ENCODE measurements at places on chromosomes 13 and 19.

GRCh38 chr13:111251646-111252445, 68.6 kb upstream of the TEX29 start:
- no peak for DNase-seq

DNA sequence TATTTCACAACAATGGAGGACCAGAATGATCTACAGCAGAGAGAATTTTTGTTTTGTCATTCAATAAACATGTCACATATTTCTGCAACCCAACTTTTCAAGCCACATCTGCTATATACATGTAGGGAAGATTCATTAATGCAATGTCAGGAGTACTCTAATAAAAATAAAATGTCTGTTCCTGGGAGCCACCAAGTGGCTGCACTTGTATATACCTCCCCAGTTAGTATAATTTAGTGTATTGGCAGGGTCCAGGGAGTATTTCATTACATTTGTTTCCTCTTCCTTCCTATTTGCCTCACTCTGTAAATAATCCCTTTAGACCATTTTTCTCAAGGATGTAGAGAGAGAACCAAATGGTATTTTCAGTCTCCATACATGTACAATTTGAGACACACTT, 1169.0 kb downstream of the DIAPH3 start:
- DNase-seq: no peak

DNA sequence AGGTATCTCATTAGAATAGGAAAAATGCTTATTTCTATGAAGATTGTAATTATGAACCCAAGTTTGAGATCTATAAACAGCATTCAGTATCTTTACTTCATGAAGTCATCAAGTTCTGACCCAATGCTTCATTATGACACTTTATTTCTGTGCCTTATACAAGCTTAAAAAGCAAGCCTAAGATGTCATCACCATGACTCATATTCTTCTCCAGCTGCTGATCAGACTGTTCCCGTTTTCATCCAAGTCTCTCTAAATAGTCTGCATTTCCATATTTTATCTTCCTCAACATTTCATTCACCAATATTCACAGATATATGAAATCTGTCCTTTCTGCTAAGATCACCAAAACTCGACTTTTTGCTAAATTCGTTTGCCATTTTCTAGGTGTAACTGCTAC, 1247.2 kb upstream of the PRR20A start:
- no peak for DNase-seq

DNA sequence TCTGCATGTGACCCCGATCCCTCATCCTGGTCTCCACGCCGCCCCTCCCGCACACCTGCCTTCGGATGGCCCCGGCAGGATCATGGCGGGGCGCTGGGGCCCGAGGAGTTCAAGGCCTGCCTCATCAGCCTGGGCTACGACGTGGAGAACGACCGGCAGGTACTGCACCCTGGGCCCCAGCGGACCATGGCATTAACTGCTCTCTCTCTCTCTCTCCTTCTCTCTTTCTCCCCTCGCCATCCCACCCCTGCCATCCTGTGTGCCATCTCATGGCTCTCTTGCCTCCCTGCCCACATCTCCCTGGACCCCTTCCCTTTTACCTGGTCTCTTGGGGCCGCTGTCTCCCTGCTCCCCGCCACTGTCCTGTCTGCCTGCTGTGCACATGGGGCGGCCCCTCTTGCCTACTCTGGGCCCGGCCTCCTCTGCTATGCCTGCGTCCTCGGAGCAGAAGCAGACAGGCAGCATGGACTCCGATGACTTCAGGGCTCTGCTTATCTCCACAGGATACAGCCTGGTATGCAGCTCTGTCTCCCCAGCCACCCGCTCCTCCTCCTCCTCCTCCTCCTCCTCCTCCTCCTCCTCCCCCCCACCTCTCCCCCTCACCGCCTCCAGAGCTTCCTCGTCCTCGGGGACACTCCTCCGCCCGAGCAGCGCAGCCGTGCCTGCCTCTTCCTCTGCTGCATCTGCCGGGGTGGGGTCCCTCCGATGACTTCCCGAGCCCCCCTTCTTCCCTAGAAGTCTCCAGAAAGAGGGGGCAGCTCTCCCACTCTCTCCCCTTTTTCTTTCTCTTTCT, 16.2 kb downstream of the CAPN12 start:
- no peak for DNase-seq

DNA sequence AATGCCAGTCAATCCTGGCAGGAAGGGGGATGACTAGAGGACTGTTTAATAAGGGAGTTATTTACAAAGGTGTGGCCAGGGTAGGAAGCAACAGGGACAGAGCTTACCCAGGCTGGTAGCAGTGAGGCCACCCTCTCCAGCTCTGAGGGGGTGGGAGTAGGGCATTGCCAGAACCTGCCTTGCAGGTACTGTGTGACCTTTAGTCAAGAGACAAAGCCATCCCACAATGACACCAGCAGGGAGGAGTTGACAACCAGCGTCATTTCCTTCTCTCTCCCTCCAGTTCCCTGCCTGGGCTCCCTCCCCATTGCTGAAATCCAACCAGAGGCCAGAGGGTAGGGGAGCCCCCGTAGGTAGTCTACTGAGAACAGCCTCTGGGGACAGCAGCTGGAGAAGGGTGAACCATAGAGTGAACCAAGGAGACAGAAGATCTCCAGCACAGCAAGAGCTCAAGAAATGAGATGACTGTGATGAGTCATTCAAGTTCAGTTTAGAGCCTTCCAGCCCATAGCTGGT, 33.3 kb upstream of the SPATA13 start:
- DNase-seq: no peak

DNA sequence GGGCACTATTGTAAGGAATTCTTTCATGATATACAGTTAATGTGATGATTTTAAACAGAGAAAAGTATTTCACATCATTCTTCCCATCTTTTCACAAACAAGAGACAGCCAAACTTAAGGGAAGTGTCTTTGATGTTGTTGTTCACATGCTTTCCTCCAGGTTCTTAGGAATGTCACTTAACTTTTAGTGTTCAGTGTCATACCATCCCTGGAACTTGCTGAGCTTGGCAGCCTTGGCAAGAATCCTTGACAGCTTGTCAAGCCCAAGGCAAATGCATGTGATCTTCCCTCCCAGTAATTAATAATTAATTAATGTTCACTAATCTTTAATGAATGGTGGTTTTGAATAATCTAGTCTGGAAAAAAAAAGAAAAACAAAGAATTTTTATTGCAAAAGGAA, 727.9 kb upstream of the PRR20A start:
- no peak for DNase-seq

DNA sequence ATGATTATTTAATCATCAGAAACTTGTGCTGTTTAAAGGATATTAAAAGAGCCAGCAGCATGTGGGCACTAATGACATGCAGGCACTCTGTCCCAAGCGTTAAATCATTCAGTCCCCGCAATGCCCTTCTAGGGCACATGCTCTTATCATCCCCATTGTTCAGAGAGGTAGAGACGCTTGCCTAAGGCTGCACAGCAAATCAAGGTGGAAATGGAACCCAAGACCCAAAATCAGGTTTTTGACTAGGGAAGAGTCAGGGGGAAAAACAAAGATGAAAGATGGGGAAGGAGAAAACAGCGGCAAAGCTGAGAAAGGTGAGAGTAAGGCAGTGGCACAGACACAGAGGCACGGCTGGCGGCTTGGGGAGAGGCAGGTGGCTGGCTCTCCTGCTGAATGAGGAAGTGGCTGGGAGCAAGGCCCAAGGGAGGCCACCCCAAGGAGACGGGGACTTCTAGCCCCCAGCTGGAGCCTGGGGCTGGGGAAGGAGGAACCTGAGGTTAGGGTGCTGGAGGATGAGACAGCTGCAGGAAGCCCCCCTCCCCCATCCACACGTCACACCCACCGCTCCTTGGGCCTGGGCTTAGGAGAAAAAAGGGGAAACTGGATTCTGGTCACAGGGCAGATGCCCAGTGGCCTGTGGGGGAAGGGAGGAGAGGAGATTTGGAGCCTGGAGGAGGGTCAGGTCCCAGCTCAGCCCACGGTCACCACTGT, 1.0 kb upstream of the TYROBP start:
- no peak for DNase-seq

DNA sequence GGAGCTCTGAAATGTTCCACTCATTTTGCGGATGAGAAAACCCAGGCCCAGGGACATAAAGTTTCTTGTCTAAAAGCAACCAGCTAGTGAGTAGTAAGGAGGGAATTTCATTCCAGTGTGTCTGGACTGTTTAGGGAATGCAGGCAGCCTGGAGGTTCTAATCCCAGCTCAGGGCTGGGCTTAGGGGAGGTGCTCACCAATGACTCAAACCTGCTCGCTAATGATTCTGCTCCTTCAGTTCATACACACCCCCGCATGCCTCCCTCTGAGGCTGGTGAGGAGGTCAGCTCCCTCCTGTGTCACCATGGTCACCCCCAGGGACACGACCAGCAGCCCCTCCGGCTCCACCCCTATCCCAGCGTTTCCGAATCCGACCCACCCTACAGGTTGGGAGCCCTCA, 34.6 kb downstream of the CYP4F2 start:
- DNase-seq: no peak

DNA sequence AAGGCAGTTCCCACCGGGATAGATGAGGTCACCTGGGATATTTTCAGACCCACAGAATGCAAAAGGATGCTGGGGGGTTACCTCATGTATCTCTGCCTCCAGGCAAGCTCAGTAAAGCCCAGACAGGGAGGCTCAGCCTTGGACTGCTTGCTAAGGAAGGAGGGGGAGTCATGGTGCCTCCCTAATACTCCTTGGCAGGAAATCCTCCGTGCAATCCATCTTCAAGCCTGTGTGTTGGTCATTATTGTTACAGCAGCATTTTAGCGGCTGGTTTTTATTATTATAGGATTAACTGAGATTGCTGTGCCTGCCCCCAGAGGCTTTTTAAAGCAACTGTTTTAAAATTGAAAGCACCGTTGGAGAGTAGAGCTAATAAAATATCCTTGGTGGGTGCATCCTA, 188.5 kb upstream of the UBL3 start:
- no peak for DNase-seq

DNA sequence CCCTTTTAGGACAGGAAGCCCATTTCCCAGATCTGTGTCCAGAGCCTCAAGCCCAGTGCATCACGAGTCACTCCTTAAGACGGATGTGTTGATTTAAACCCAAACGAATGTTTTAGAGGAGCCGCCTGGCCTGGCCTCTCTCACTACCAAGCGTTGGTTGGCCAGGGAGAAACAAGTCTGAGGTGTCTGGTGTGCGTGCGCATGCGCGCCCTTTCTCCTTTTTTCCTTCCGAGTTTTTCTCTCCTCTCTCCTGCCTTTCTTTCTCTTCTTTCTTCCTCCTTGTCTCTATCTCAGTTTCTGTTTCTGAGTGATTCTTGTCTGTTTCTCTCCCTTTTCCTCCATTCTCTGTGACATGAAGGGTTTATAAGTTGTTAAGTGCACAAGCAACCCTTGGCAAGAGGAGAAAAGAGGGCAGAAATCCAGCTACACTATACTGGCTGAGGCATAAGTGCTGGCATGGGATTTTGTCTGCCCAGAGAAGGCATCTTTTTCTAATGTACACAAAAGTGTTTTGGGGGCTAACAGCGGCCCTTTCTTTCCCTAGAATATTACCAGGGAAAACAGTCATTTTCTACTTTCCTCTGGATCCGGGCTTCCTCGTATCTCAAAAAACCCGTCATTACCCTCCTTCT, 170.5 kb downstream of the DNAJC15 start:
- DNase-seq: no peak

- DNase-seq: no peak
Measured at GRCh38 chr13:82439159-82439904, 1442.9 kb downstream of the SLITRK1 start.

DNA sequence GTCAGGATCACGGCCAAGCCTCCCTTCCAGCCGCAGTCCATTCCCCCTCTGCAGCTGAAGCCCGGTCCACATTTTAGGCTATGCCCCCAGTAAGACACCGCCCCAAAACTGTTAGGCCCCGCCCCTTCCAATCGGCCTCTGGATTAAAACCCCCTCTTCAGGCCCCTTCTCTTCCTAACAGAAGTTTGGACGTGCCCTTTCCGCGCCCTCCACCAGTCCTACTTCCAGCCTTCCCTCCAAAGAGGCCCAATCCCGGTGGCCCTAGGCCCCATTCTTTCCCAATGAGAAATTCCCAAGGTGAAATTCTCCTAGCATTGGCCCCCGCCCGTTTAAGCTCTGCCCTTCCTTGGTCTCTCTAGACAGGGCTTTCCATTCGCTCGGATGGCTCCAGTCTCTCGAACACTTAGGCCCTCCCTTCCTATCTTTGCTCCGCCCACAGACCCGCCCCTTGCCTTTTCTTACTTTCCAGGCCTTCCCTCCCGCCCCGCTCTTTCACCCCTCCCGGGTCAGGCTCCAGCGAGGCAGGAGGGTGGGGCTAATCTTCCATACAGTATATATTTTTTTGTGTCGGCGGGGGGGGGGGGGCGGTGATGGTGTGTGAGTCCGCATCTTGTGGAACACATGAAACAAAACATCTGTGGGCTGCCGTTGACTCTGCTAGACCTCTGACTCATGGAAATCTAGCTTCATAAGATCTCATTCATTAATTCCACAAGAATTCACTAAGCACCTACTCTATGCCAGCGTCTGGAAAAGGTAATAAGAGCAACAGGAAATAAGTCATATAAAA, 13.6 kb downstream of the LTBP4 start:
- DNase-seq: no peak

GRCh38 chr13:112869202-112870050, 99.6 kb upstream of the MCF2L start:
- no peak for DNase-seq

GRCh38 chr13:44306371-44307192, 67.0 kb upstream of the SERP2 start:
- DNase-seq: no peak

GRCh38 chr13:46392967-46393366, 5.9 kb upstream of the RUBCNL start:
- no peak for DNase-seq

GRCh38 chr13:22915442-22916082, 265.2 kb upstream of the SGCG start:
- DNase-seq: no peak

GRCh38 chr19:56969759-56970178, 129.2 kb upstream of the PEG3 start:
- no peak for DNase-seq

GRCh38 chr13:40812724-40813445, 23.5 kb downstream of the SLC25A15 start:
- no peak for DNase-seq

DNA sequence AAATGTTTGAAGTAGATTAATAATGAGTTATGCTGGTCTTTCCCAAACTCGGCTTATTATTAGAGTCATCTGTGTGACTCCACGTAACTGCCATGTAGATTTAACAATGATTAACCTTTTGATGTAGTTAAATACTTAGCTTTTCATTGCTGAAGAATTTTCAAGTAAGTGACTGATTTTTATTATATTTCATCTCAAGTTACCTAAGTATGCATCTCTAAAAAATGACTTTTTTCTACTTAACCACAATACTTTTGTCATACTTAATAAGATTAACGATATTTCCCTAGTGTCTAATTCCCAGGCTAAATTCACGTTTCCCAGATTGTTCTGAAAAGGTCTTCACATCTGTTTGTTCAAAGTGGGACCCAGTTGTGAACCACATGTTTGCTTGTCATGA, 17.8 kb downstream of the BIVM start:
- no peak for DNase-seq

DNA sequence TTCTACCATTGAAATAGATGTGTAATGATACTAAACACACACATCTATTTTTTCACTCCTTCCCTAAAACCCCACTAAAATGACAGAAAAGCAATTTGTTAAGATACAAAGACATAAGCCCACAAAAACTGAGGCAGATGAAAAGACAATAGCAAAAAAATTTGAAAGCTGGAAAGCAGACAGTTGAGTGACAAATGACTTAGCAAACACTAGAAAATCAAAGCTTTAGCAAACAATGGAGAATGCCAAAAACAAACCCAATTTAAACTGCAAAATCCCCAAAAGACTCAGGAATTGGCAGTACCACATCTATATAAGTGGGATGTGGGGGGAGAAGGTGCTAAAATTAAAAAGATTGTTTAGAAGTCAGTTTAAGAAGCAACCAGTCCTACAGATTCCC, 9.5 kb downstream of the TSC22D1 start:
- DNase-seq: no peak
